ENCODE measurements at places on chromosomes 12 and 14.

DNA sequence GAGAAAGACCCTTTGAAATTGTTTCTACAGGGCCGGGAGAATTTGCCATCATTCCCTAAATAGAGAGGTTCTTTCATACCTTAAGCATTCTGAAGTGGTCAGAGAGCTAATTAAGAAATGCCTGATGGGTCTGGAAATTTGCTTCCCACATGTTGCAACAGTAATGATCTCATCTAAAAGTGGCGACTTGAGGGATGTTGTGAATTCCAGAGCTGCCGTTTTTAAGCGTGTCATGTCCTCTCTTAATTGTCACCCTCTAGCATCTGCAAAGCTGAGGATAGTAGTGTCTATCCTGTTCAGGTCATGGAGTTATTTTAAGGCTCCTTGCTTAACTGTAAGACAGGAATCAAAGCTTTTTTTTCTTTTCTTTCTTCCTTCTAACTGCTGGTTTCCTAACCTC, 60.4 kb downstream of the FOS start:
- no peak for DNase-seq

DNA sequence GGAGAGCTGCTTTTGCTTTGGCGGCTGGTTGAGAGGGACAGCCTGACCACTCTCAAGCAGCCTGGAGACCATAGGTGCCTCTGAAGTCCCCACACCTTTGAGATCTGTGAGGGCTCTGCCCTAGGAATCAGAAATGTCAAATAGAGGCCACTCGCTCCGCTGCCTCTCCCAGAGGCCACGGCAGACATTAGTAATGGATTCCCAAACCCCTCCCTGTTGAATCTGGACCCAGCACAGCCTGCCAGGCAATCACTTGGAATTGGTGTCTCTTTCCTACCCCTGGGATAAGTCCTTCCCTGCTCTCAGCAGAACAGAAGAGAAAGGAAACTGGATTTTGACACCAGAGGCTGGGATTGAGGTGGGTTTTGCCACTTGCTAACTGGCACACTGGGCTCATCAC, 25.0 kb downstream of the MMAB start:
- DNase-seq: no peak

- no peak for DNase-seq
Measured at GRCh38 chr14:37844614-37845013, 249.2 kb downstream of the TTC6 start.

DNA sequence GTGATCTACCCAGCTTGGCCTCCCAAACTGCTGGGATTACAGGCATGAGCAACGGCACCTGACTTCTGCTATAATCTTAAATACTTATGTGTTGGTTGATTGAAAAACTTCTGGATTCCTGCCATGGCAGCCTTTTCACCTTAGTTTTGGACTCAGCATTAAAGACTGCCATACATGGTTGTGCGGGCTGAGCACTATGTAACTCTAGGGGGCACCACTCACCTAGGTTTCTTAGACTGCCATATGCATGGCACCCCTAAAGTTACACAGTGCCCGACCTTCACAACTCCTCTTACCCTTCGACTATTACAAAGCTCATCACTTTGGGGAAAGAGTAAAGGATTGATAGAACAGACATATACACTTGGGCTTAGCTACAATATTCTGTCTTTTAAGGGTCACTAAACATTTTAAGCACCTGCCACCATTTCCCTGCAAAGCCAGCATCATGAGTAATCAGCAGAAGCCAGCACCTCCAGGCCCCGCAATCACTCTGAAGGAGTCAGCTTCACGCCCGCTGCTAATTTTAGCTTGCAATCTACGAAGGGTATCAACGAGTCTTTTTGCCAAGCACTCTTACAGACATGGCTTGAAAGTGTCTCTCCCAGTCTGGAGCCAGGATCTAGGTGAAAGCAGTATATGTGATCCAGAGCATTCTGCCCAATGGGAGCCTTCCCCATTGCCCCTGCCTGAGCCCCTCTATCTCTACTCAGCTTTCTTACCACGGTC, 59.8 kb downstream of the SUDS3 start:
- DNase-seq: no peak

All from activated CD4-positive, alpha-beta T cell treated with anti-CD3 and anti-CD28 coated beads, Interleukin-2, amount 10 ng/mL, durations not matched to agents 7 days and 5 days (primary cell).